Stimulated activated CD8-positive, alpha-beta memory T cell treated with anti-CD3 and anti-CD28 coated beads, Interleukin-2, amount 100 ng/mL, for 1 hour (primary cell): ENCODE measurements at places on chromosomes 3 and 15.

- no peak for DNase-seq
Observed at GRCh38 chr15:78509726-78510312, 2.4 kb downstream of the HYKK start.

- DNase-seq, result no peak
Observed at GRCh38 chr15:65421360-65422215, 1.2 kb downstream of the IGDCC4 start.

GRCh38 chr15:39741258-39741657, 41.4 kb downstream of the FSIP1 start:
- DNase-seq, result no peak

GRCh38 chr3:64988188-64988587, 300.4 kb upstream of the ADAMTS9 start:
- no peak for DNase-seq
